Heart left ventricle (tissue), 16 donors: ENCODE measurements at places on chromosomes 5 and 9. TPM values are rescaled to one million over a fixed set of nuclear protein-coding genes. Genes with fewer than 3 reads are reported as not detected.

- DNase-seq, result no peak
These were observed 15.6 kb upstream of the SPATA24 start for GRCh38 chr5:139419226-139420192.

- DNase-seq, result peak; percentile 32
These were observed 808 bp downstream of the SPOCK1 start for GRCh38 chr5:137498301-137498735.

DNA sequence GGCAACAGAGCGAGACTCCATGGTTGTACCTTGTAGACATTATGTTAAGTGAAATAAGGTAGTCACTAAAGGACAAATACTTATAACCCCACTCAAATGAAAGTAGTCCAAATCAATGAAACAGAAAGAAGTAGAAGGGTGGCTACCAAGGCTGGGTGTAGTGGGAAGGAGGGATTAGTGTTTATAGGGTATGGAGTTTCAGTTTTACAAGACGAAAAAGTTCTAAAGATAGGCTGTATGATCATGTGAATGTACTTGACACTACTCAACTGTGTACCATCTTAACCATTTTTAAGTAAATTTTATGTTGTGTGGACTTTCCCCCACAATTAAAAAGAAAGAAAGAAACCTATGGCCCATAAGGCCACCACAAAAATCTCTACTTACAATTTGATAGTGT, 32.2 kb downstream of the ALDH7A1 start:
- no peak for DNase-seq

GRCh38 chr5:82719368-82719767, 357.8 kb downstream of the TMEM167A start:
- no peak for DNase-seq

GRCh38 chr9:125890826-125891225, 143.7 kb downstream of the PBX3 start:
- no peak for DNase-seq

Gene LCP2
- total RNA-seq, result 6.1 TPM

GRCh38 chr9:109776391-109776790, 3.6 kb upstream of the PALM2AKAP2 start:
- DNase-seq, result no peak

DNA sequence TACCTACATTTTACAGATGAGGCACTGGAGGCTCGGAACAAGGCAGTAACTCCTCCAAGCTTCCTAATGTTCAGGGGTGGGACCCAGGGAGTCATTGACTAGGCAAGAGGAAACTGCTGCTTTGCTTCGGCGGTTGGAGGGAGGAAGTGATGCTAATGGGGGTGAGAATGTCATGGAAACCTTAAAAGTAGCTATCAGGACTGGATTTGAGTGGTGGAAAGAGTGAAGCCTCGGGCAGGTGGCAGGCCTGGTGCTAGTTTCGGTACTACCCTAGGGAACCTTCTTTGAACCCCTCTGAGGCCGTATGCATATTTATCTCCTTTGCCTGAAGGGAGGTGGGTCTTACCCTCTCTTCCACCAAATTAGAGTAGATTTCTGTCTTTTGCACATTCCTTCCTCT, 1.6 kb downstream of the BSPRY start:
- DNase-seq, result no peak

Gene UIMC1
- total RNA-seq, result 40.2 TPM

- peak; percentile 89 for DNase-seq
These were observed 23.4 kb upstream of the ZBTB43 start for GRCh38 chr9:126781186-126782052.

DNA sequence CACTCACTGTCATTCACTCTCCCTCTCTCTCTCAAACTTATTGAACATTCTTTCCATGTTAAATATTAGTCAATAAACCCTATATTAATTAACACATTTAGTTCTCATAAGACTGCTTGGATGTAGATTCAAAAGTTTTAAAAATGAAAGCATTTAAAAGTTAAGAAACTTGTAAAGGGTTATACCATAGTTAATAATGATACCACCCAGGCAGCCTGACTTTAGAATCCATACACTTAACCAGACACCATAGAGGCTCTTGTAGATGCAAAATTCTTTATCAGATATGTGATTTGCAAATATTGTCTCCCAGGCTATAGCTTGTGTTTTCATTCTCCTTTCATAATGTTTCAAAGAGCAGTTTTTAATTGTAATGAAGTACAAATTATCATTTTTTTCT, 335.8 kb upstream of the ACTBL2 start:
- DNase-seq, result no peak

Gene PCDHB12
- 1.3 TPM for total RNA-seq

Gene SGCD
- total RNA-seq, result 120 TPM

DNA sequence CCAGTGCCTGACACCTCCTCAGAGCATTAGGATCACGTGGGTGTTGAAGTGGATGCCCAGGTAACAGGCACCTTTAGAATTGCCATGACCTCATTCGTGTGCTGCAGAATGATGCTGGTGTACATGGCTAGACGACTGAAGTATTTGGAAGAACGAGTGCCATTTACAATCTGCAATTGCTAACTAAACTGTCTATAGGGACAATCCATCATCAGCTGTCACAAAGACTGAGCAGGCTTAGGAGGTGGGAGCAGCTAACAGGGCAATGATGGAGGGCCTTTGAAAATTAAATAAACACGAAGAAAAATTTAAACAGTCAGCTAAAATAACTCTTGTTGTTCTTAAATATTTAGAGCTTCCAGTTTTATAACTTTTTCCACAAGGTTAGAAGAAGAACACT, 375.8 kb downstream of the GADD45G start:
- no peak for DNase-seq
